ENCODE measurements at places on chromosomes 13 and 19.

DNA sequence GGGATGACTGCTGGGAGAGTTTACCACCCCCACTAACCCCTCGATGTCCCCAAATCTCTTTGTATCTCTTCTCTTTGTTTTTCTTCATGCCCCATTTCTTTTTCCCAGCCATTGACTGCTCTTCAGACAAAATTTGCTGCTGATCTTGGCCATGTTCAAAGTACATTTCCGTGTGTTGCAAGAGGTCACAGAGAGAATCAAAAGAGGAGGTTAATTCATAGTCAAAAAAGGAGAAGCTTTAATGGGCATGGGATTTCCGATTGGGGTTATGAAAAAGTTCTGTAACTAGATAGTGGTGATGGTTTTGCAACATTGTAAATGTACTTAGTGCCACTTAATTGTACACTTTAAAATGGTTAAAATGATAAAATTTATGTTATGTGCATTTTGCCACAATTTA, 121.1 kb downstream of the FLT1 start:
- no peak for DNase-seq

- DNase-seq: no peak
Measured at GRCh38 chr19:4097501-4097900, 26.4 kb downstream of the MAP2K2 start.

- no peak for DNase-seq
Measured at GRCh38 chr19:48631225-48631624, 6.0 kb downstream of the DBP start.

DNA sequence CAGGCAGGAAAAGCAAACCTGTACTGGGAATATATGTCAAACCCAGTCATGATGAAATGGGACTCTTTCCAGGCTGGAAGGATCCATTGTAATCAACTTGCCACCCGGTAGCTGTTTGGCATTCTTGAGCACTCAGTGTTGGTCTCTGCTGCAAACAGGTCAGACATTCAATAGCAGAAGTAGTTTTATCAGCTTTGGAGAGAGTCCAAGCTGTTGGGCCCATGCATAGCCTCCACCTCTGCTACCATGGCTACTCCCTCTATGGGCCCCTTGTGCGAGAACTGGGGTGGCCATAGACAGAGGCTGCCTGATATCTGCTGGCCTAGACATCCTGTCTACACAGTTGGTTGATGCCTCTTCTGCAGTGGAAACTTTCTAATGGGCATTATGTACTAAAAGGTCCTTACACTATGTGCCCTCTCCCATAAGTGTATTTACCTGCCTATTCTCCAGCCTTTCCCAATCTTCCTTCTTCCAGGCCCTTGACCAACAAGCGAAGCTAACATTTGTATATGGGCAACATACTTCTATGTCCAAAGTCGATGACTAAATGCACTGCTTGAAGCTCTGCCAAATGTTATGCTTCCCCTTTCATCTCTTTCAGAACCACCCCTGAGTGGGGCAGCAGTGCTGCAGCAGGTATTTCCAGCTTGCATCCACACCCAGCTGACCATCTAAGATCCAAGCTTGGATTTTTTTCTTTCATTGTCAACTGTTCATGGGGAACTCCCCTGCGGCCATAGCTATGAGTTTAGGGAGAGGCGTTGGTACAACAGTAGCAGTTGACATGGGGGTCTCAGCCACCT, 5.3 kb upstream of the RNF6 start:
- no peak for DNase-seq

DNA sequence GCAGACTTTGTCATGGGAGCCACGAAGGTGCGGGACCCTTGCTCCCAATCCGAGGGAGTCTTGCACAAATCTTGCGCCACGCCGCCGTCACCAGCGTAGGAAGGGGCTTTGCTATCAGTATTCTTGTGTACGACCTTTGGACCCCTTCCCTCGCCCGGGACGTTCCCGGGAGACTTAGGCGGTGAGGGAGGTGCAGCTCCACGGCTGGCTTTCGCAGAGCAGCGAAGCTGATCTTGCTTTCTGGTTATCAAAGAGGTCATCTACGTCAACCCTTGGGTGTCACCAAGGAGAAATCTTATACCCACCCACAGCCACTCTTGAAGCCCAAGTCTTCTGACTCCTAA, 583 bp downstream of the TECR start:
- no peak for DNase-seq

GRCh38 chr13:73417012-73417615, 358.3 kb downstream of the KLF5 start:
- peak; percentile 11 for DNase-seq

DNA sequence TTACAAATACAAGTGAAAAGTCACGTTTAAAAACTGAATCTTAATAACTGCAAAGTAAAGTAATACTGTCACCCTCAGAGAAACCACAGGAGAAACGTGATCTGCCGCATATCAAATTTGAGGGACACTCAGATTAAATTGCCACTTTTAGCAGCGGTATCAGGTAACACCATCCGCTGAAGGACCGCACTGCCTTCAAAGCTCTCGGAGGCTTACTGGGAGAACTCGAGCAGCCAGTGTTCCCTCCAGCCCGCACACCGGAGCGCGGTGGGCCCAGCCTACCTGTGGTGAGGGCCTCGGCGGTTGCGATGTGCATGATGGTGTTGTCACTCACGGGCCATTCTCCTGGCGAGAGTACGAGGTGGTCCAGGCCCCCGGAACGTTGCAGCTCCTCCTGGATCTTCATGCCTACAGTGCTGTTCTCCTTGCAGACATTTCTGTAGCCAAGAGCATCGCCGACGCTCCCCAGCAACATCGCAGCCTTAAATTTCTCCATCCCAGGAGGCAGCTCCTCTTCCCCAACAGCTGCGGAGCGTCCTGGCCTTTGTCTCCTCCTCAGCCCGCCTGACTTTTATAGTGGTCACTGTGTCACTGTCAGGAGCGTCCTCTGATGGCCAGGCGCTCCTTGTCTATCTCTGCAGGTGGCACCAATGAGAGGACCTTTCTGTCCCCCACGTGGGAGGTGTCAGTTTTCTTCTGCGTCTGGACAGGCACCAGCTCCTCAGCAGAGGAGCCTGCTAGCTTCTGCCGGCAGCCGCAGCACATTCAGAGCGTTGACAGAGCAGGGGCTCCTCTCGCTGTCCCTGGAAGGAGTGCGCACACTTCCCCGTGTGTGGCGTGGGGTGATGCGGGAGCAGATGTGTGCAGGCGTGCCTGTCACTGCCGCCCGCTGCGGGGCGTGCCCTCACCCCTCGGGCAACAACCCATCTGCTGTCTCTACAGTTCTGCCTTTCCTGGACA, at the start of gene ADPRHL1:
Gene ADPRHL1, minus strand, starts transcription at position 547 of the 960 bp plus-strand sequence. Its CDS starts 51 bp downstream, at position 496.
- no peak for DNase-seq

GRCh38 chr19:29544656-29545360, 19.0 kb downstream of the VSTM2B start:
- DNase-seq: no peak

DNA sequence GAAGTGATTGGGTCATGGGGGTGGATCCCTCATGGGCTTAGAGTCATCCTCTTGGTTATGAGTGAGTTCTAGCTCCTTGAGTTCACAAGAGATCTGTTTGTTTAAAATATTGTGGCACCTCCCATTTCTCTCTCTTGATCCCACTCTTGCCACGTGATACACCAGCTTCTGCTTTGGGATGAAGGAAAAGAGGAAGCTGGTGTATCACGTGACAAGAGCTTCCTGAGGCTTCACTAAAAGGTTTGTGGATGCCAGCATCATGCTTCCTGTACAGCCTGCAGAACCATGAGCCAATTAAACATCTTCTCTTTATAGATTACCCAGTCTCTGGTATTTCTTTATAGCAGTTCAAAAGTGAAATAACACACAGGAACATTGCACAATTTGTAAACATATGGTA, 352.5 kb upstream of the ATXN8OS start:
- no peak for DNase-seq

- peak; percentile 16 for DNase-seq
Measured at GRCh38 chr13:95660981-95661581, 15.9 kb upstream of the DNAJC3 start.

GRCh38 chr19:15442142-15442920, 7.4 kb downstream of the WIZ start:
- no peak for DNase-seq

- no peak for DNase-seq
Measured at GRCh38 chr13:29782798-29783197, 67.6 kb downstream of the UBL3 start.

- peak; percentile 58 for DNase-seq
Measured at GRCh38 chr19:50242581-50242980, 39.2 kb downstream of the MYH14 start.

DNA sequence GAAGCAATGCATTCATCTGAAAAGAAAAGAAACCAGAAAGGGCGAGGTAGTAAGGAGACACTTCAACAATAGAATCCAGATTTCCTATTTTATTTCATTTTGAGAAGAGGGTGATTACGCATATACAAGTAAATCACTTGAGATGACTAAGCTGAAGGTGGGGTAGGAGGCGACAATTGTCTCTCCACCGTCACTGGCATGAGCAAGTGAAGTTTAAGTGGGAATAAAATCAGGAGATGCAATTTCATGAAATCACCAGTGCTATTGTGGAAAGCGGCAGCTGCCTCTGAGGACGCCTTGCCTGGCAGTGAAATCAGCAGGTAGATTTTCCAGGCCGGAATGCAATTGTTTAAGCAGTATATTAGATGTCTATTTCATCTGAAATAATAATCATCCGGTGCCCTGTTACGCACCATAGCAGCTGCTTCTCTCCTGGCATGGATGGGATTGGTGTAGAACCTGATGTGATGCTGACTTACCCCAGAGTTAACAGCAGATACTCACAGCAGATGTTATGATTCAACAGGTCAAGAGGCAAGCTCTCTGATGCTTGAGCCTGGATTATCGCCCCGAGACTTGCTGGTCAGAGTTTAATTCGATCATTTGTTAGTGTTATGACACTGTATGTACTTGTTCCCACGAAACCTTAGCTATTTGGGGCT, 64.3 kb downstream of the RASL11A start:
- no peak for DNase-seq

DNA sequence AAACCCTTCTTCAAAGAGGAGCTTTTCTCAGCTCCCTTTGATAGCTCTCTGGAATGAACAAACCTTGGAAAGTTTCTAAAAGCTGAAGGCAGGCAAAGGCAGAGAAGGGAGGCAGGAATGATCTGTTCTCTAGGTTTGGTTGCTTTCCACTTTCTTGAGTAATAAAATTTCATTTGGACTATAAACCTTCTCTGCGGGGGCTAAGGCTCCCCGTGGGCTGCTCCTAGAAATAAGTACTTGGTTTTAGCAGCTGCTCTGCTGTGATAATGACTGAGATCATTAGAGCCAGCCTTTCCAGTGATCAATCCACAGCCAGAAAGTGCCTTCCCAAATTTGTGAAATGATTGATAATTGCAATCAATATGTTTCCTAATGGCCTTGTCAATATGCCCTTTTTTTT, 183.8 kb upstream of the HTR2A start:
- no peak for DNase-seq

GRCh38 chr13:36412736-36413135, 19.6 kb upstream of the CCNA1 start:
- DNase-seq: no peak

GRCh38 chr13:20566468-20566897, 474 bp upstream of the IFT88 start:
- peak; percentile 31 for DNase-seq

- DNase-seq: no peak
Measured at GRCh38 chr19:52961981-52962380, 700 bp downstream of the ZNF816 start.

DNA sequence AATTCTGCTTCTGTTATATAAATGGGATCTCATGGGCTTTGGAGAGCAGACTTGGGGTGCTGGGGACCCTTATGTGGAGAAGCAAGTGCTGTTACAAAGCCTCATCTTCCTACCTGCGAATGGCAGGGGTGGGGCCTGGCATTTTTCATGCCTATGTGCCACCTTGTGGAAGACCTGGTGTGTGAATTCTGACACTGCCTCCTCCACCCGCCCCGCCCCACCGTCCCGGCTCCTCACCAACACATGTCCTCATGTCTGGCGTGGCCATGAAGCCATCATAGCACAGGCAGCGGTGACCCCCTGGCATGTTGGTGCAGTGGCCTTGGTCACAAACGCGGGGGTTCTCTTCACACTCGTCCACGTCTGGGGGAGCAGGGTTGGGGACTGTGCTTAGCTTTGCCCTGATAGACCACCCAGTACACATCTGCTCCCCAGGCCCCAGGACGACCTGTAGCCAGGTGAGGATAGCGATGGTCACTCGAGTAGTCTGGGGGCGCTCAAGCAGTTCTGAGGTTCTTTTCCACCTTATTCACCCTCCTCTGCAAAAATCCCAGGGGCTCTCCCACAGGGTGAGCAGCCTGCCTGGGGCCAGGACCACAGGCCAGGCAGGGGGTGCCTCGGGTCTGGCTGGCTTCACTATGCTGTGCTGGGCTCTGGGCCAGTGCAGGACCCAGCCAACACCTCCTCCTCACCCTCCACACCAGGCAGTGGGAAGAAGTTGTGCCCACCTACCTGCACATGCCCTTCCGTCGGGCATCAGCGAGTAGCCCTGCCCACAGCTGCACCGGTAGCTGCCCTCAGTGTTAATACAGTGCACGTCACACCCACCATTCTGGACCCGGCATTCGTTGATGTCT, 32.7 kb downstream of the FBN3 start:
- DNase-seq: no peak

DNA sequence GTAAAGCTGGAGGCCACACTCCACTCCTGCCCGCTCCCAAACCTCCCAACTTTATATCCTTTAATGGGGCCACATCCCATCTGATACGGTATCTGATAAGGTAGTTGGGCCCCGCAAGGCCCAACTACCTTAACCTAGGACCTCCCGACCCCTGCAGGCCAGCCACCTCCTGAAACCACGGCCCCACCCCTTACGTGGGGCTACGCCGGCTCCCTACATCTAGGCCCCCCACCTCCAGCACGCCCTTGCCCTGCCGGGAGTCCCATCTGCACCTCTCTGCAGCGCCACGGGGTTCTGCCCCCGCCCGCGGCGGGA, 2.2 kb downstream of the IGFLR1 start:
- no peak for DNase-seq

- no peak for DNase-seq
Measured at GRCh38 chr13:77896977-77897376, 21.7 kb downstream of the EDNRB start.

DNA sequence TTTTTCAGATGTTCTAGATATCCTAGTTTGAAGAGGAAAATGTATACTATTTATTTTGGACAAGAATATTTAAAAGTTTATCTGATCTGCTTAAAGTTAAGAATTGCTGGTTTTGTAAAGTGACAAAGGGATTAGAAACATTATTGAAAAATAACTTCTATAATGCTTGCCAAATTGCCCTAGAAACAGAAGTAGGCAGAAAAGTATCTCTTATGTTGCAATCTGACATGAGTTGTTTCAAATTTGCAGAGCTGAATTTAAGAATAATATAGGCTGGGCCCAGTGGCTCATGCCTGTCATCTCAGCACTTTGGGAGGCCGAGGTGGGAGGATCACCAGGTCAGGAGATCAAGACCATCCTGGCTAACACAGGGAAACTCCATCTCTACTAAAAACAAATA, 777.1 kb downstream of the LIG4 start:
- DNase-seq: no peak

DNA sequence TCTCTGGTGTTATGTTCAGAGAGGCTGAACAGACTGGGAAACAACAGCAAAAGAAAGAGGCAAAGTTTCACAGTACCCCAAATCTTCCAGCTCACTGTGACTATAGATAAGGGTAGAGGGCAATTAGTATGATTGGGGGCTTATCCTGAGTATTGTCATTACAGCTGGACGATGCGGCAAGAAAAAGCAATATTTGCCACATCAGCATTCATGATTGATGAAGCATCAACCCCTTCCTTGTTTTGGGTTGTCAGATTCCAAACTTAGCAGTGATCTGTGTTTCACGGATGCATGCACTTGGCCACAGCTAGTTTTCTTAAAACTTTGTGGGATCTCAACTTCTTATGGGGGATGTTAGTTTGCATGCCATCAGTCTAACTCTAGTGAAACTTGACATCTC, 348.8 kb upstream of the SLITRK5 start:
- no peak for DNase-seq
